ENCODE measurements at places on chromosomes 2 and 18.

- DNase-seq = no peak
These were observed 37.8 kb downstream of the FAM168B start for GRCh38 chr2:131055169-131056065.

- no peak for DNase-seq
These were observed 4.1 kb downstream of the TRIB2 start for GRCh38 chr2:12720754-12721378.

- no peak for DNase-seq
These were observed 83.9 kb downstream of the RPE start for GRCh38 chr2:210086292-210086691.

- no peak for DNase-seq
These were observed 14.2 kb downstream of the CAPG start for GRCh38 chr2:85395912-85396475.

DNA sequence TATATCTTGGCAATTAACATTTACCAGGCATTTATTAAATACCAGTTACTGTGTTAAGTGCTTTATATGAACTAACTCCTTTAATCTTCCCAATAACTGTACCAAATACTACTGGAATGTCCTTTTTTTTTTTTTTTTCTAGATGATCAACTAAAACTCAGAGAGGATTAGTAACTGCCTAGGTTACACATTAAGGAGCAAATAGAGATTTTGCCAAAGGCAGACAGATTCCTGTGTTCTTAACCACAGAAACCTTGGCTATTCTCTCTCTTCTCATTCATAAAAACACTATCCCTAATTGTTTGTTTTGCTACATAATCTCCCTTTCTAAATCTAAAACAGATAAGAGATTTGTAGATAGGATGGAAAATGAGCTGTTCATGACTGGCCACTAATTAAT lies 13.3 kb downstream of the DHX57 start:
- no peak for DNase-seq

GRCh38 chr2:9714630-9715214 lies 83.9 kb upstream of the YWHAQ start:
- no peak for DNase-seq

GRCh38 chr18:58336605-58337004 lies 292.3 kb downstream of the ALPK2 start:
- no peak for DNase-seq

DNA sequence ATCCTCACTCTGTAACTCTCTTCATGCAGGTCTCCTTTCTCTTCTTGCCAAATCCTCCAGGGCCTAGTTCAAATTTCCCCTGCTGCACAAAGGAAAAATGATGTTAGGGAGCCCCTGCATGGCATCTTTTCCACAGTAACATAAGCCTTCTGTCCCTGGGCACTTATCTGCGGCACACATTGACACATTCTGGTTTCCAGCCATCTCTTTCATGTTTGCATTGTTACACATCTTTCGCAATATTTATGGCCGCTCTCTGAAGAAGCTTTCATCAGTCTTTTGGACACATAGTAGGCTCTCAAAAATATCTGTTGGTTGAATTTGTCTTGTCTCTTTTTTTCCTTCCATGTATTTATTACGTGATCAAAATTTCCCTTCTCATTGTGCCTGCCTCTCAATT lies 1806.1 kb upstream of the PIK3C3 start:
- DNase-seq = no peak

- no peak for DNase-seq
These were observed 281.0 kb downstream of the ALK start for GRCh38 chr2:29640360-29640759.

- no peak for DNase-seq
These were observed 83.8 kb downstream of the DOCK10 start for GRCh38 chr2:224958462-224958857.

DNA sequence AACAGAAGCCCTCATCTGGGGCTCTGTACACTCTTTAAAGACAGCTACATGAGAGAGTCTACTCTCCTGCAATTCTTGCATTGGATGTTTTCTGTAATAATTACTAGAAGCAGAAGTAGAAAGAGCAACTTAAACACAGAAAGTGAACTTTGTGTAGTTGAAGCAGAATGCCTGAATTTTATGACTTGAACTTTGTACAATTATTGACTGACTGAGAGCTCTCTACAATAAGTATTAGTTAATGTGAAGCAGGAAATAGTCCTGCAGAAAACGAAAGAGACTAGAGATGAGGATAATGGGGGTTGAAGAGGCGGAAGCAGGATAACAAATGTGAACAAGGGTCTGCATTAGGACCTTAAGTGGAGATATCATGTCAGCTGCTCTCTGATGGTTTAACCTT lies 79.2 kb upstream of the STK39 start:
- DNase-seq = no peak

DNA sequence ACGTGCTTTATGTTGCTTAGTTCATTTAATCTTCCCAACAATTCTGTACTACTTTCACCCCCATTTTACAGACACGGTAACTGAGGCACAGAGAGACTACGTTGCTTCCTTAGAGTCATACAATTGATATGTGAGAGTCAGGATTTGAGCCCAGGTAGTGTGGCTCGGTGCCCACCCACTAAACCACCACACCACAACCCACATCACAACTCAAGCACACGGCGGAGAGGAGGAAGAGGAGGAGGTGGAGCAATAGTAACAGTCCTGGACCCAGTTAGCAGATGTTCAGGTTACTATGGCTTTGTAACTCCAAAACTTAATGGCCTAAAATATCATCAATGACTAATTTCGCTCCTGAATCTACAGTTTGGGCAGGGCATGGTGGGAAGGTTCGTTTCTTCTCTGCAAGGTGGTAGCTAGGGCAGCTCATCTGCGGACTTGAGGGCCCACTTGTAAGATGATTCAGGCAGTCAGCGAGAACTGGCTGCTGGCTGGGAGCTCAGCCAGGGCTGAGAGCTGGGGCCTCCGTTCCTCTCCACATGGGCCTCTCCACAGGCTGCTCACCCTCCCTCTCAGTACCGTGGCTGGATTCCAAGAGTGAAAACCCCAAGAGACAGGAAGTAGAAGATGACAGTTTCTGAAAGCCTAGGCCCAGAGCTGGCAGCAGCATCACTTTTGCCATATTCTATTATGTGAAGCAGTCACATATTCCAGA lies 167.1 kb downstream of the ZFP36L2 start:
- DNase-seq = peak; percentile 22

- DNase-seq = no peak
These were observed 10.2 kb upstream of the GTF2A1L start for GRCh38 chr2:48607307-48608014.

GRCh38 chr2:144452989-144453336 lies 67.0 kb downstream of the ZEB2 start:
- DNase-seq = no peak

DNA sequence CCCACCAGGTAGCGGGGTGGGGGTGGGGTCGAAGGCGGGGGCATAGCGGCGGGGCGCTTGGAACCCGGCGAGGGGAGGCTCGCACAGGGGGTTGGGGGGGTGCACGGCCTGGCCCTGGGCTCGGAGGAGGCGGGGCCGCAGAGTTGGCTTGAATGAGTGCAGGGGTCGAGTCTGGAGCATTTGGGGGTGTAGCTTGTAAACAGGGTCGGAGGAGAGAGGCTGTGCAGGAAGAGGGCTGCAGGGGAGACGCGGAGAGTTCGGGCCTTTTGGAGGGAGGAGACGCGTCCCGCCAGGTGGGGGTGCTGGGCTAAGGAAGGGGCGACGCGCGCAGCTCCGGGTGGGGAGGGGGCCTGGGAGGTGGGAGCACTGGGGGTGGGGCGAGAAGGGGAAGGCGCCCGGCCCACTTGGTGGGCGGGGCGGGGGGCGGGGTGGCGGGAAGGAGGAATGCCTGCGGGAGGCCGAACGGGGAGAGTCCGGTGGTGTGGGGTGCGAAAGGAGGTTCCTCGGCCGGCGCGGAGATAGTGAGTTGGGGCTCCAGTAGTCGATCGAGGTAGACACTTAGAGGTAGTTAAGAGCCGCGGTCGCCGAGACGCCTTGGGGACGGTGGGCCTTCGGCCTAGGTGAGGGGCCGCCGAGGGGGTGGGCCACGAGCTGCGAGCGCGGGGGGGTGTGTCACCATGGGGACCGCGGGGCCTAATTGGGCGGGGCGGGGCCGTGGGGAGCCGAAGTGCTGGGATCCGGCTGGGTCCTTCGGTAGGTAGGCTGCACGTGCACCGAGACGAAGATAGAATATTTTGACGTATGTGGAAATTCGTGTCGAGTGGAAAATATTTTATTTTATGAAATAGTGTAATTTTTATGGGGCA lies 774 bp downstream of the MSH6 start:
- DNase-seq = peak; percentile 46

GRCh38 chr18:34493566-34494358 lies 216.3 kb upstream of the DTNA start:
- DNase-seq = no peak

- DNase-seq = no peak
These were observed 21.7 kb downstream of the TNP1 start for GRCh38 chr2:216838151-216838550.

- no peak for DNase-seq
These were observed 16.4 kb downstream of the MAP3K19 start for GRCh38 chr2:135030826-135031225.

DNA sequence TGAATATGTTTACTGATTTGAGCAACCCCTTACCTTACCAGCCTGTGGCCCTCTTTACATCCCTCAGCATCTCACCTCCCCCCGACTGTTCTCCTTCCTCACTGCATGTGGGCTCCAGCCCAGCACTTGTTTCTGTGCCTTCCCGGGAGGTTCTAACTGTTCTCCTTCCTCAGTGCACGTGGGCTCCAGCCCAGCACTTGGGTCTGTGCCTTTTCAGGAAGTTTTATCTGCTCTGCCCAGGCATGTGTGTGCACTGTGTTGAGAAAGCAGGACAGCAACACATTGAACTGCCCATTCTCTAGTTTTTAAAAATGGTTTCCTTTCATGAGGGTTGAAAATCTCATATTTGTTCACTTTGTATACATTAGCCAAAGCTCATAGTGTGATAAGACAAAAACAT lies 158.4 kb downstream of the ATP9B start:
- DNase-seq = no peak
